OCI-LY7 (cell line): ENCODE measurements at places on chromosomes 1 and 21.

DNA sequence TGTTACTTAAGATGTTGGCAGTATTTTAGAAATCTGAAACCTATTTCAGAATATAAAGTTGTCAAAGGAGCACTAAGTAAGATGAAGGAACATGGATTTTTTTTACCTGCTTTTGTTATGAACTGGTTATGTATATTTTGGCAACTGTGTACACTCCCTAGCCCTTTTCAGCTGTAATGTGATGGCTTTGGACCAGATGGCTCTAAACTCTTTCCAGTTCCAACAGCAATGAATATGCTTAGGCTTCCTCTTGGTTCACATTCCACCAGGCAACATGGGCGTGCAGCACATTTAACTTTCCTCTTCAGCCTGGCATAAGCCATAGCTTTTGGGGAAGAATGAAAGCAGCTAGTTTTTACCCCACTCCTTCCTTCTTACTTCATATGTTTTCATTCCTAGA, 95.6 kb upstream of the ADAMTS5 start:
- no peak for DNase-seq

GRCh38 chr1:112515311-112516009, 6.7 kb downstream of the WNT2B start:
- no peak for DNase-seq

DNA sequence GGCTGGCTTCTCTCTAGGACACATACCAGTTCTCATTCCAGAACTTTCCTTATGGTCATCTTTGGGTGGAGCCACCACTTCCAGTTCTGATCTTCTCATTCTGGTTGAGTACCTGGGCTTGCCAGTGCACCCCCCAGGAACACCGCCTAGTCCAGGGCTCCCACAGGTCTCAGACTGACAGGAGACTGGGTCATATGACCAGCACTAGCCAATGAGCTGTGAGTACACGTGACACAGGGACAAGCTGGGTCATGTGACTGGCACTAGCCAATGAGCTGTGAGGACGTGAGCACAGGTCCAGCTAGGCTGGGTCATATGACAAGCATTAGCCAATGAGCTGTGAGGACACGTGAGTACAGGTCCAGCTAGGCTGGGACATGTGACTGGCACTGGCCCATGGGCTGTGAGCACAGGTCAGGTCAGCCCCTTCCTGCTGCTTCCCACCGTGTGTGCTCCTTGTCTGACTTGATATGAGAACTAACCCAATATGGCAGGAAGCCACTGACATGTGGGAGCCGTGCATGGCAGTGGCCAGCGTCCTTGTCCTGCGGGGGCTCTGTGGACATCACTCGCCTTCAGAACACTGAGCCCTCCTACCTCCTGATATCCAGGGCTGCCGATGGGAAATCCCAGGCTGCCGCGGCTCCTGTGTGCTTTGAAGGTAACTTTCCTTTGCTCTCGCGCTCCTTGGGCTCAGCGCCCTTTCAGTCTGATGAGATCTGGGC, 22.7 kb downstream of the KRTAP10-1 start:
- DNase-seq: peak; percentile 61

DNA sequence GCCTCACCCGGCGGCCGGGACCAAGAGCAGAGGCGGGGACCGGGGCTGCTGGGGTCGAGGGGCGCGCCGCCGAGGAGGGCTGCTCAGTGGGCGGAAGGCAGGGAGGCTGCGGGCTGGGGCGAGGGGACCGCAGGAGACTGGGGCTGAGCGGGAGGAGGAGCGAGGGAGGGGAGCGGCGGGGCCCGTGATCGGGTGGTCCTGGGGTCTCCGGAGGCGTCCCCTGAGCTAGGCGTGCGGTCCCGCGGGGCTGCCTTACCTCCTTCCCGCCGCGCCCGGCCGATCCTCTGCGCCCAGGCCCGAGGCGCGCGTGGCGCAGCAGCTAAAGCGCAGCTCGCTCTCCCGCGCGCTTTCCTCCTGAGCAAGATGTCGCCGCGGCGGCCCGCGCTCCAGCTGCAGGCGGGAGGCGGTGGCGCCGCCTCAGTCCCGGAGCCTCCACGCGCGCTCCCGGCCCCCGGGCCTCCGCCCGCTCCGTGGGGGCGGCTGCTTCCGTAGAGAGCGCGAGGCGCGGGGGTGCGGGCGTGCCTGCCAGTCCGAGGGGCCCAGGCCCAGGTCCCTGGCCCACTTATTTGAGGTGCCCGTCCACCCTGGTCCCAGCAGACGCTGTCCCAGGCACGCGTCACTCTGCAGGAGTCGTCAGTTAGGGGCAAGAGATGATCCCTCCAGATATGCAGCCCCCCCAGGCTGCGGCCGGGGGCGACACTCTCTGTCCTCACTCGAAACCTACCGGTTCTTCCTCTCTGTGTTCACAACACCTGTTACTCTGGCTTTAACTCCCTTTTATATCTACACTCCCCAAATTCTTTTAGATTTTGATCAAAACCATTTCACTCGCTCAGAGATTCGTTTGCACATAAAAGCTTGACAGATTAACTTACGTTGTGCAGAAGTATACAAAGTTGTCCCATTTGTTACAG, at the start of gene CCSAP:
CCSAP (minus strand) TSS at position 392 of the 914 bp plus-strand sequence. CDS start 582 bp downstream, outside the sequence.
- peak; percentile 79 for DNase-seq

GRCh38 chr1:66399888-66400529, 133.9 kb upstream of the SGIP1 start:
- DNase-seq: no peak
